ENCODE measurements at places on chromosomes 5 and 9.

GRCh38 chr5:110896901-110897300 lies 158.1 kb downstream of the SLC25A46 start:
- no peak for DNase-seq

GRCh38 chr5:31880449-31880848 lies 241.5 kb downstream of the PDZD2 start:
- no peak for DNase-seq

DNA sequence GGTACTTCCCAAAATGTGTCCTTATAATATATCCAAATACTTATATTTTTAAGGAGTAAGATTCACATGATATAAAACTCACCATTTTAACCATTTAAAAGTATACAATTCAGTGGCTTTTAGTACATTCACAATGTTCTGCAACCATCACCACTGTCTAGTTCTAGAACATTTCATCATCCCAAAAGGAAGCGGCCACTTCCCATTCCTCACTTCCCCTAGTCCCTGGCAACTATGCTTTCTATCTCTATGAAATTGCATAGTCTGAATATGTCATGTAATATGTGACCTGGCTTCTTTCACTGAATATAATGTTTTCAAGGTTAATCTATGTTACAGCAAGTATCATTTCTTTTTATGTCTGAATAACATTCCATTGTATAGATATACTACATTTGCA lies 615.1 kb upstream of the SGCD start:
- no peak for DNase-seq

GRCh38 chr5:14593326-14594021 lies 11.9 kb downstream of the OTULINL start:
- DNase-seq: no peak

DNA sequence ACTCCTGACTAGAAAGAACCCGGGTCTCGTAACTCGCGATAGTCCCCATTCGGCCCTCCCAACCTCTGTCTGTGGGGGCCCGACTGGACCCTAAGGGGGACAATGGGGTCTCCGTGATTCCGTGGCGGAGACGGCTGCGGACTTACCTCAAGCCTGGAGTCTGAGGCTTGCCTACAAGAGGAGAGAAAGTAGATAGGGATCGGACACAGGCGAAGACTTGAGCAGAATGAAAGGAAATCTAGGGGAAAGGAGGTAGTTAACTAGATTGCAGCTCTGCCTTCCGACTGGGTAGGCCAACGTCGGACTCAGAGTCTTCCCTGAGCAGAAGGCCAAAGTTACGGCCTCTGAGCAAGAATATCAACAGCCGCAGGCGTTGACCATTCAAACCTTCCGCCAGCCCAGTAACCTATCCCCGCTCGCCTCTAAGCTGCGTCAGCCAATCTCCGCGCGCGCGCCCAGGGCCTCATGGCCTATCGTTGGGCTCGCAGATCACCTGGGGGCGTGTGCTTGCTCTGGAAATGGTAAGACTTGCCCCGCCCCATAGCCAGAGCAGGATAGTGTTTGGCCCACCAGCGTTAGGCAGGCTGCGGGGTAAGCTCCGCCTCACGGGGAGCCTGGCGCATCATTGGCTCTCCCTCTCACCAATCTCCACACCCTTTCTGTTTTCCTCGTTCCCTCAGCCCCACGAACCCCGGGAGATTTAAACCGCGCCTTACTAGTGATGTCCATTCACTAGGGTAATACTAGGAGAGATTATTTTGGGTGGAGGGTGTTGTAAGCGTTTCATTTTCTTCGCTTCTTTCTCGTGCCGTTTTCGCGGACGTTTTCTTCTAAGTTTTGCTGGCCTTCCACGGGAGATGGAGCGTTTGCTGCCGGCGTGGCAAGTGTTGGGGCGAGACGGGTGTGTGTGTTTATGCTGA lies at the start of gene CDC25C:
CDC25C (minus strand) TSS at position 356 of the 920 bp plus-strand sequence. CDS start 624 bp downstream, outside the sequence.
- DNase-seq: peak; percentile 98

DNA sequence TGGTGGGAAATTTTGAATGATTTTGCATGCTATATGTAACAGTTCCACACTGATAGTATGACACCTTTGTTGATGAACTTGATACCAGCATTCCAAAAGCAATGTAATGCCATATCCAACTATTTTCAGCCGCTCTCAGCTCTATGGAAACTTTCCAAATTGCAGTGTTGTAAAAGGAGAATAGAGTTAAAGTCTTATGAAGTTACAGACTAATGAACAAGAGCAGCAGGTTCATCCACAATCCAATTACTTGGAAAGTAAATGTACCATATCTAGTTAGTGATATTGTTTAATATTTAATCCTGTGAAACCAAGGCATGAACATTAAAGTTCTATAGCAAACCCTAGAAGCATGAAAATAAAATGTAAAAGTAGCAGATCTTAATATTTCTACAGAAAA lies 418.2 kb downstream of the TUSC1 start:
- DNase-seq: no peak

DNA sequence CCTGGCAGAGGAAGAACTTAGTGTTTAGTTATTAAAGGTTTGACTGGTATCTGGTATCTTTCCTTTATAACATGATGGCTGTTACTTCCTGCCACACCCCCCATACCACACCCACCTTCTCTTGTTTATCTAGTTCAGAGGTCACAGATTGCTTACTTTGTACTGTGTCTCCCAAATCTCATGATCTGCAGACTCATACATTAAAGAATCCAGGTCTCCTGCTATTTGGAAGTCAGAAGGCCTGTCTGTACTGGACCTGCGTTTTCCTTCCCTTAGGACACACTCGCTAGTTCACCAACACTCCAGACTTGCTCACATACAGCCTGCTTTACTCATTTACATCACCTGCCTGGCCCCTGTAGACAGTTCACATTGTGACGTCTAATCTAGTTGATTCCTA lies 39.3 kb downstream of the NUDT12 start:
- DNase-seq: no peak

DNA sequence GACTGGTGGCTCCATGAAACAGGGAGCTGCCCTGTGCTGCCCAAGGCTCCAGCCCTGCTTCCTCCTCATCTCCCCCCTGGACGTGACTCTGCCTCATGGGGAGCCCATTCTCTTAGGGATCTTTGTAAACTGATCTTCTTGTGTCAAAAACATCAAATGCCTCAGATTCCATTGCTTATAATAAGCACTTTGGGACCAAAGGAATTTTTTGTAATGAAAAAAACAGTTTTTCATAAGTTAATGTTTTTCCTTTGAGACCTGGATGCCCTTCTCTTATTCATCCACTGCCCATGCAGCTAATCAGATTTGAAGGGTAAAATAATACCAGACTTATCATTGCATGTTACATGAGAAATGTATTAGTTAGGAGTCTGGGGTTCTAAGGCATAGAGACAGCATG lies 41.7 kb downstream of the PALM2AKAP2 start:
- DNase-seq: no peak

GRCh38 chr9:1005043-1005667 lies 28.7 kb downstream of the DMRT3 start:
- DNase-seq: peak; percentile 54

DNA sequence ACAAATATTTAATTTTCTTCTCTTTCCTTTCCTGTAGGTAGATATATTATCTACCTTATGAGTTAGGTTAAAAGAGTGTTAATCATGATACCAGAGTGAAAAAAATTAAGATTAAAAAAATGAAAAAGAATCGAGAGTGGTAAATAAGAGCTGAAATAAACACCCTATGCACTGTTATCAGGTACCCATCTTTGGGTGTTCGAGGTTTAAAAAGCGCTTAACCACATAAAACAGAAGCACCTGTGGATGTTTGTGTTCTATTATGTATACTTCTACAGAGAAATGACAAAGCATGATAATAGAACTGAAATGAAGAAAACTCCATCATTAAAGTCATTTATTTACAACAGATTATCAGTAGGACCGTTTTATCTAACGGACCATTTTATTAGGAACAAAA lies 25.7 kb upstream of the GCNT4 start:
- DNase-seq: no peak

DNA sequence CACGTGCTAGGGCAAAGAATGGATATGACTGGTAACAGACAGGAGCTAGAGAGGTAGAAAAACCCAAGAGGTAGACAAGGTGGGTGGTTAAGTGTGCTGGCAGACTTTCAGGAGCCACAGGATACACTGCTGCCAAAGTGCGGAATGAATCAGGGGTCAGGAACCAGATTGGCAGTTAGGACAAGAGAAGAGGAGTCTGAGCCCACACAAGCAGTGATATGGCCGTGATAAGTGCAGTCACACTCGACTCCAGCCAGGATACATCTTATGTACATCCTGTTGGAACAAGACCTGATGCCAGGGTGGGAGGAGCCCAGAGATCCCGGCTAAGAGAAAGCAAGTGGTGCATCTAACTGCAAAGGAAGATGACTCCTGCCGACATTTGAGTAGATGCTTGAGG lies 10.0 kb downstream of the SLIT3 start:
- no peak for DNase-seq

GRCh38 chr9:121358751-121359150 lies 11.3 kb downstream of the STOM start:
- DNase-seq: no peak

DNA sequence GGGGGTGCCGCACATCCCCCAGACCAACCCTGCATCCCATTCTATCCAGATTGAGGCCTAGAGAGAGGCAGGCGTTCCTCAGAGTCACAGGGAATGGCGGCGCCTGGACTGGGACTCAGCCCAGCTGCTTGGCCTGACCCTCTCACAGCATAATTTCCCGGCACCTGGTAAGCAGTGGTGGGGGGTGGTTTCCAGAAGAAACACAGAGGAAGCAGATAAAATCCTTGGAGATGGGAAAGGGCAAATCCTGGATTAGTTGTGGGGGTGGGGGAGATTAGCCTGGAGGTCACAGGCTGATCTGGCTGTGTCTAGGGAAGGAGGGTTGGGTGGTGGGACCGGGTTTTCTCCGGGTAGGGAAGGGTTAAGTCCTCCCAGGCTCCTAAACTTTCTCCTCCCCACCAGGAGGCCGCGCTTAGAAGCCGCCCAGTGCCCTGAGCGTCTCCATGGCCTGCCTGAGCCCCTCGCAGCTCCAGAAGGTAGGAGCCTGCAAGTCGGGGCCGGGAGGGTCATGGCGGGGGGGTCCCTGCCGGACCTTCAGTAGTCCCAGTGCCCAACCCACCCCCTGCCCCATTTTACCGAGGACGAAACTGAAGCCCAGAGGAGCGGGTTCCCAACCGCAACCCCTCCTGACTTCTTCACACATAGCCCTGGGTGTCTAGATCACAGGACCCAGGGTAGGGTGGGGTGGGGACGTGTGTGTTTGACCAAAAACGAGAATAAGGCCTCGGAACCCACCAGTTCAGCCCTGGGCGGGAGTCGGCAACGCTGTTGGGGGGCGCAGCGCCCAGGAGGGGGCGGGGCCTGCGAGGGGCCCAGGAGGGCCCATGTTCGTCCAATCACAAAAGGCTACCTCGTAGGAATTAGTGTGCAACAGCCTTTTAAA lies 1.3 kb downstream of the PHYHD1 start:
- no peak for DNase-seq

DNA sequence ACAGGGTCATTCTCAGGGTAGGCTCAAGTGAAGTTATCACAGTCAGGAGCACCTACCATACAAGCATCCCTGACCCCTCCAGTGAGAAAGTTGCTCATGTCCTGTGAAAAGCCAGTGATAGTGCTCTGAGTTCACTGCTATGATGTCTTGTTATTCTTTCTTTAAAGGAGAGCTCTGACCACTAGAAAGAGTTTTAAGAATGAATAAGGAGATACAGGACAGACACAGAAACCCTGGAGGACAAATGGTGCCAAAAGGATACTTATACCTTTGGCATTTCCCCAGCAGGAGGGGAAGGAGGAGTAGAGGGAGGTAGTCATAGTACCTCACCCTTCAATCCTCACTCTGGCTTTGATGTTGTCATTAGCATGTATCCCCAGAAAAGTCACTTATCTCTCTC lies 84.0 kb upstream of the AGXT2 start:
- DNase-seq: no peak

DNA sequence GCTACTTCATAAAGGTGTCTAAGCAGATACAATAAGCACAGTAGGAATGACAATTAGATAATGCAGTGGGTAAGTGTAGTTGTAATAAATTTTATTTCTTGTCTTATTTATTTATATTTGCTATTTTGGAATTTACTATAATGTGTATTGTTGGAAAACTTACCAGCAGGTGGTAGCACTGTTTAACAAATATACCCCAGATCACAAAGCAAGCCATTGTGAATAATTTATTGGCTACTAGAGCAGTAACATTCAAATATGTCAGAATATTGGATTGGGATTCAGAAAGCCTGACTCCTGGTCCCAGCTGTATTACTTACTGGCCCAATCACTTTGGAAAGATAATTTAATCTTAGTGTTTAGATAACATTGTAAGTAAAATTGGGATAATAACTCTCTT lies 78.0 kb downstream of the ISOC1 start:
- DNase-seq: no peak

GRCh38 chr5:16812911-16813310 lies 123.2 kb downstream of the MYO10 start:
- no peak for DNase-seq
